Neural crest cell (in vitro differentiated cells): ENCODE measurements at places on chromosomes 6 and 20. TPM values are rescaled to one million over a fixed set of nuclear protein-coding genes. Genes with fewer than 3 reads are reported as not detected.

Gene RNF114
- 53.0 and 59.0 TPM in 2 replicates for total RNA-seq

Gene TRIM10
- not detected in 2 replicates for total RNA-seq

Gene ISM1
- total RNA-seq: 0.33 and 0.34 TPM in 2 replicates

Gene GSTA3
- total RNA-seq: not detected in 2 replicates

Gene JPH2
- total RNA-seq: 0.07 TPM in 1 of 2 replicates, not detected in the other

Gene TNF
- not detected in 2 replicates for total RNA-seq

Gene ID4
- total RNA-seq: 104 and 106 TPM in 2 replicates

Gene DEFB132
- not detected in 2 replicates for total RNA-seq

Gene PAX1
- total RNA-seq: not detected in 2 replicates

Gene CST7
- total RNA-seq: not detected in 2 replicates

Gene SIRPG
- total RNA-seq: not detected in 2 replicates

Gene RARS2
- total RNA-seq: 39.0 and 39.5 TPM in 2 replicates

Gene HLA-DOA
- 1.7 and 2.8 TPM in 2 replicates for total RNA-seq

Gene EYS
- total RNA-seq: 0.40 and 0.48 TPM in 2 replicates

Gene SMPD2
- 9.7 and 10.1 TPM in 2 replicates for total RNA-seq

Gene ZNF311
- total RNA-seq: 1.2 and 1.3 TPM in 2 replicates

Gene IL22RA2
- not detected in 2 replicates for total RNA-seq

Gene ARMC12
- 2.7 and 2.9 TPM in 2 replicates for total RNA-seq

Gene CDSN
- total RNA-seq: not detected in 2 replicates

Gene PROCR
- not detected in 2 replicates for total RNA-seq

Gene BPIFB1
- total RNA-seq: not detected in 2 replicates

Gene LRP11
- 29.0 and 29.8 TPM in 2 replicates for total RNA-seq

Gene SPATA2
- total RNA-seq: 10.3 and 10.5 TPM in 2 replicates

Gene SOX18
- total RNA-seq: not detected in 2 replicates

Gene DYNLT1
- 117 and 118 TPM in 2 replicates for total RNA-seq

Gene TBX18
- total RNA-seq: 0.27 and 0.47 TPM in 2 replicates

Gene TFAP2B
- 66.1 and 73.3 TPM in 2 replicates for total RNA-seq

Gene IPCEF1
- 0.28 and 0.52 TPM in 2 replicates for total RNA-seq

Gene IRF4
- 0.30 TPM in 1 of 2 replicates, not detected in the other for total RNA-seq

Gene ALDH8A1
- 0.58 and 1.2 TPM in 2 replicates for total RNA-seq

Gene RTN4IP1
- 9.1 and 9.8 TPM in 2 replicates for total RNA-seq

Gene MEP1A
- total RNA-seq: not detected in 2 replicates

Gene NRSN1
- 0.48 and 0.54 TPM in 2 replicates for total RNA-seq

Gene ESR1
- not detected in 2 replicates for total RNA-seq

Gene MED23
- total RNA-seq: 30.0 and 30.5 TPM in 2 replicates

Gene SLC17A3
- not detected in 2 replicates for total RNA-seq

Gene FHL5
- not detected in 2 replicates for total RNA-seq

Gene TXLNB
- 0.61 and 0.65 TPM in 2 replicates for total RNA-seq

Gene EDN3
- total RNA-seq: 0.20 and 0.28 TPM in 2 replicates

Gene TRIM40
- total RNA-seq: not detected in 2 replicates

Gene PBOV1
- total RNA-seq: not detected in 2 replicates

Gene LPIN3
- total RNA-seq: 1.8 and 3.0 TPM in 2 replicates

Gene HS3ST5
- total RNA-seq: 0.25 and 0.26 TPM in 2 replicates

Gene CCN5
- not detected in 2 replicates for total RNA-seq

Gene PKHD1
- total RNA-seq: 0.16 and 0.25 TPM in 2 replicates

Gene CLVS2
- 1.2 and 1.3 TPM in 2 replicates for total RNA-seq

Gene FAM162B
- 1.9 and 2.5 TPM in 2 replicates for total RNA-seq

Gene SIRPD
- not detected in 2 replicates for total RNA-seq

Gene FAM217A
- not detected in 2 replicates for total RNA-seq

Gene SRSF12
- 21.9 and 23.5 TPM in 2 replicates for total RNA-seq

Gene ADGRB3
- 5.0 and 5.1 TPM in 2 replicates for total RNA-seq

Gene CFAP206
- total RNA-seq: 0.86 and 0.93 TPM in 2 replicates

Gene TPX2
- total RNA-seq: 208 and 210 TPM in 2 replicates

Gene PARD6B
- 9.5 and 9.8 TPM in 2 replicates for total RNA-seq
